Midbrain (tissue), 1 donor: ENCODE measurements at places on chromosomes 4 and X.
A peak's percentile ranks its signal among the peaks of the same experiment; 100 is the strongest.

GRCh38 chr4:53866055-53866454 is 198.3 kb downstream of the CHIC2 start:
- DNase-seq, result no peak

- no peak for DNase-seq
Measured at GRCh38 chrX:18565727-18566126, 106.2 kb downstream of the RS1 start.

GRCh38 chrX:40852586-40852985 is 117.2 kb upstream of the MED14 start:
- no peak for DNase-seq

DNA sequence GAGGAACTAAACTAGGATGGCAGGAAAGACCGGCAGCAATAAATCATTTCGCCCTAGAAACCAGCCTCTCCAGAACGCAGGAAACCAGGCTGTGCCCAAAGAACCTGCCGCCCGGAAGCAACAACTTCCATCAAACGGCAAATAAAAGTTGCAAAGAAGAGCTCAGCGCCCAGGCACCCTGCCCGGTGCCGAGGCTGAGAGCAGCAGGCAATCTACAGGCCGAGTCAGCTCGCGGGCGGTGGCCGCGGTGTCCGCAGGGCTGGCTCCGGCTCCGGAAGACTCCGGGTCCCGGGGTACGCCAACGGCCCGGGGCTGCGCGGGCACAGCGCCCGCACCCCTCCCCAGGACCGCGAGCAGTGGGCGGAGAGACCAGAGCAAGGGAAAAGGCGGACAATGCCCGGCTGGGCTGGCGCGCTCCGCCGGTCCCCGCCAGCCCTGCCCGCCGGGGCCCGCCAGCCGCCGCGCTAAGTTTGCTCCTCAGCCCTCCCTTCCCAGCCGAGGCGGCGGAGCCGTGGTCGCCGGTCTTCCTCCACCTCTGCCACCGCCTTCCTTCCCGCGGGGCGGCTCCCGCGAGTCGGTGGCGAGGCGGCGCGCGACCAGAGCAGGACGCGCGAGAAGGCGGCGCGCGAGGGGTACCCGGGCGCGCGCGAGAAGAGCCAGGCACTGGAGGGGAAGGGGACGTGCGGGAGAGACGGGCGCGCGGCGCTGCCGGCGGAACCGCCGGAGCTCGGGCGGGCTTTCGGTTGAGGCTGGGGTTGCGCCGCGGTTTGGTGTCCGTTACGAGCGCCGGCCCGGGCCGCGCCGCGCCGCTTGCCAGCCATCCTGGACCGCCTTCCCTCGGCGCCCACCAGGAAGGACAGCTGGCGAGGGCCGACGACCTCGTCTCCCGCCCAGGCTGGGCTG is 733 bp downstream of the FRYL start:
- peak; percentile 73 for DNase-seq

DNA sequence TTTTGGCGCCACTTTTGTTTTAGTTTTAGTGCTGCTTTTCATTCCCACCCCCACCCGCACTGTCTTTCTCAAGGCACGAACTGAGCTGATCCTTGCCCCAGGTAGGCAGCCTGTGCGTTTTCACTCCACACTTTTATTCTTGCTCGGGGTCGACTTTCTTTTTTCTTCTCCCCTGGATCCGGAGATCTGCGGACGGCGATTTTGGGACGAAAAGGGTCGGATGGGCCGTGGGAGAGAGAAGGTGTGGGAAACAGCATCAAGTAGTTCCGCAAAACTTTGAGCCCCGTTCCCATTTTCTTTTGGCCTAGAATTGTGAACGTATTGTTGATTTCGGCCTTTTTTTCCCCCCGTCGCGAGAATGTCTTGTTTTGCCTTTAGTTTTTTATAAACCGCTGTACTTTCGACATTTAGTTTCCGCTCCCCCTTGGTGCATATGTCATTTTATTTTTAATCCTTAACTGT is 531 bp downstream of the STAG2 start:
- DNase-seq, result no peak

- DNase-seq, result no peak
Measured at GRCh38 chr4:86013621-86014020, 346.2 kb downstream of the MAPK10 start.
